ENCODE measurements at places on chromosomes 6 and 20.
A peak's percentile ranks its signal among the peaks of the same experiment; 100 is the strongest.

DNA sequence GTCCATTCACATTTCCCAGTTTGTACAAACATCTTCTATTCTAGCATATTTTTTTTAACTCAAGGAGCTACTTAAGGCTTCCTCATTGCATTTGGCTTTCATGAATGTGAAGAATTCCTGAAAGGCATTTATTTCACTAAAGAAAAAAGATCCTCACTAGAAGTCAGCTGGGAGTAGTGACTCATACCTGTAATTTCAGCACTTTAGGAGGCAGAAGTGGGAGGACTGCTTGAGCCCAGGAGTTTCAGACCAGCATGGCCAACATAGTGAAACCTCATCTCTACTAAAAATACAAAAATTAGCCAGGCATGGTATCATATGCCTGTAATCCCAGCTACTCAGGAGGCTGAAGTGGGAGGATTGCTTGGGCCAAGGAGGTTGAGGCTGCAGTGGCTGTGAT is 30.9 kb upstream of the XRN2 start:
- no peak for DNase-seq

DNA sequence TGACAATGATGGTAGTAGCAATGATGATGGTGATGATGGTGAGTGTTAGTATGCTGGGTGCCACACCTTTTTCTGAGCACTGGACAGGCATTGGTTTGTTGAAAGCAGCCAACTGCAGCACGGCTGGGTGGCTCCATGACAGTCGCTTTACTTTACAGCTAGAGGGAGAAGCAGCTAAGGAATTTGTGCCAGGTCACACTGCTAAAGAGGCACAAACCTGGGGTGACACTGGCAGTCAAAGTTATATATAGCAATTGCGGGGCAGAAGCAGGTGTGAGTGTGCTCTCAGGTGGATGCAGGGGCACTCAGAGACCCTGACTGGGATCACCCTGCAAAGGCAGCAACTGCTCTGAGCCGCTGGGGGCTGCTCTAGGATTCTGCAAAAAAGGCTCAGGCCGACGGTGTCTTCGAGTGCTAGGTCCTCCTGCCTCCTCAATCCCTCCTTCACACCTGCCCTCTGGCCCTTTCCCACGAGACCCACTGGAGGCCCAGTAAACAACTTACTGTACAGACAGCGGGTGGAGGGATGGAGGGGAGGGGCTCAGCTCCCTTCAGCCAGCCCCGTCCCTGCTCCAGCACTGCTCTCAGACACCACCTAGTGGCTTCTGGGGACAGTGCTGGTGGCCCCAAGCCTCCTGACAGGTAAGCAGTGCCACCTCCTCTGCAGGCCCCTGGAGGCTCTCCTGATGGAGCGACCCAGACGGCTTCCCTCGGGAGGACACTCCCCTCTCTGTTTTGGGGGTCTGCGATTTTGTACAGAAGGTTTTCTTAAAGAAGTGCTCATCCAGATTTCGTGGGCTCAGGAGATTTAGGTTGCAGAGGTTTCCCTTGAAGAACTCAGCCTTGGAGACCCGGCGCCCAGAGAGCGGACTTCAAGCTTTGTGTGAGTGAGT is 4.4 kb upstream of the RPS21 start:
- peak; percentile 41 for DNase-seq

DNA sequence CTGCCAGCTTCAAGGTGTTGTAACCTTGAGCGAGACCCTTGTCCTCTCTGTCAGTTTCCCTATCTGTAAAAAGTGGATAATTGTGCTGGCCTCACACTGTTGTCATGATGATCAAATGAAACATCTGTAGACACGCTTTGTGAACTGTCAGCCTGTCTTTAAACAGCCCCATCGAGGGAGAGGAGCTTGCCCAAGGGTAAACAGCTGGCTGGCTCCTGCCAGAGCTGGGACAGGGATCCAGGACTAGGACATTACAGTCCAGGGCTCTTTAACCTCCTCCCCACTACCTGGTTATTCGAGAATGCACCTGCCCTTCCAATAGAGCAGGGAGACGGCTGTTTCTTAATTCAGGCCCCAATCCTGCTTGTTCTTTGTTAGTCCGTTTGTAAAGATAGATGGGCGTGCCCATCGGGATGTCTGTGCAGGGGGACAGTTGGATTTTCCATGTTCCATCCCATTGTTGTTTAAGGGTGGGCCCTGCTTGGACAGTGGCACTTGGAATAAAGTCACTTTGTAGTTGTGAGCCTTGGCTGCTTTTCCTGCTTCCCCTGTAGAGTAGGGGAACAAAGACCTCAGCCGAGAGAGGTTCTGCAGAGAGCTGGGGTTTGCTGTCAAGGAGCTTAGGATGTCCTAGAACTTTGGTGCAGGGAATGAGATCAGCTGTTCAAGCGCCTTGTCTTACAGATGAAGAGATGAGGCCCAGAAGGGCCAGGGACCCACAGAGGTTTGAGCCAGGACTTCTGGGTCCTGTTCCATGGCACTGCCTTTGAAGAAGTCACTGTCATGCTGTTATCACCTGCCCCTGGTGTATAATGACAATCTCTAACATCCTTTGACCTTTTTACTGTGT is 77.9 kb upstream of the MYL9 start:
- no peak for DNase-seq

DNA sequence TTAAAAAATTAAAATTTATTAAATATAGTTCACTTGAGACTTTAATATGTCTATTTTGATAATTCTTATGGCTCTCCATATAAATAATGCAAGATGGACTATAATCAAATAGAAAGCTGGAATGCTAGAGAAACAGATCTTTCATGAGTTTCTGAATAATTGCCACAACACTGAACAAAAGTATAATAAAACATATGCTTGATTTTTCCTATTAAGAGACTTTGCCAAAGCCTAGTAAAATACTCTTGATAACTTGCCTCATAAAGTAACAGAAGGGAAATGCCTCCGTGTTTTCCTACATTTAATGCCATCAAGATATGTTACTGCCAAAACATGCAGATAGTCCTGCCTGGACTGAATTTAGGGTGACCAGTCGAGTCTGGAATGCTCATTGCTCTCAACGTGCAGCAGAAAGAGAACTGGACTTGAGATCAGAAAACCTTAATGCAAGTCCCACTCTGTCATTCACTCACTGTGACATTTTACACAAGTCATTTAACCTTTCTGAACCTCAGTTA is 153.2 kb downstream of the AIG1 start:
- DNase-seq: no peak

GRCh38 chr6:14984519-14984853 is 261.4 kb upstream of the JARID2 start:
- DNase-seq: no peak

DNA sequence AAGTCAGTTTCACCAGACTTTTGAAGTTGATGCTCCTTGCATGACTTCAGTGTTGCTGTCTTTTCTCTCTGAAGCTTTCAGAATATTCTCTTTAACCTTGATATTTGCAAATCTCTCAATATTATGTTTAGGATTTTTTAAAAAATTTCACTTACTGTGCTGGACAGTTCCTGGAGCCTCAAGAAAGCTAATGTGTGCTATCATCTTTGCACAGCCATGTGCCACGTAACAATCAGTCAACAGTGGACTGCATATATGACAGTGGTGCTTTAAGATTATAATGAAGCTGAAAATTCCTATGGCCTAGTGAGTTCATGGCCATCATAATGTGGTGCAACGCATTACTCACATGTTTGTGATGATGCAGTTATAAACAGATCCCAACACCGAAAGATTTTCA is 59.1 kb upstream of the OGFRL1 start:
- no peak for DNase-seq

GRCh38 chr20:37236462-37236861 is 25.2 kb downstream of the GHRH start:
- DNase-seq: no peak

DNA sequence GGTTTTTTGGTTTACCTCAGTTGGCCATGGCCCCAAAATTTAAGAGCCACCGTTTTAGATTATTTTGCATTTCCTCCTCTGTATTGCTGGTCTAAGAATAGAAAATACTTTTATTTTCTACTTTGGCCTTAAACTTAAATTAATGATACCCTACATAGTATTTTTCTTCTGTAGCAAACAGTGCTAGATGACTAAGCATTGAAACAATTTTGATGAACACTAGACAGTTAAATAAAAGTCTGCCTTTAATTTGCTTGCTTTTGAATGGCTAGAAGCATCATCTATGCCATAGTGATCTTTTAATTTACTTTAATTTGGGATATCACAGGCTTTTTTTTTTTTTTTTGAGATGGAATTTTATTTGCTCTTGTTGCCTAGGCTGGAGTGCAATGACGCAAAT is 106.4 kb downstream of the CD109 start:
- no peak for DNase-seq

- no peak for DNase-seq
Measured at GRCh38 chr6:15297895-15298590, 52.2 kb downstream of the JARID2 start.

GRCh38 chr6:31701666-31702404 is 1.3 kb downstream of the ABHD16A start:
- DNase-seq: no peak

DNA sequence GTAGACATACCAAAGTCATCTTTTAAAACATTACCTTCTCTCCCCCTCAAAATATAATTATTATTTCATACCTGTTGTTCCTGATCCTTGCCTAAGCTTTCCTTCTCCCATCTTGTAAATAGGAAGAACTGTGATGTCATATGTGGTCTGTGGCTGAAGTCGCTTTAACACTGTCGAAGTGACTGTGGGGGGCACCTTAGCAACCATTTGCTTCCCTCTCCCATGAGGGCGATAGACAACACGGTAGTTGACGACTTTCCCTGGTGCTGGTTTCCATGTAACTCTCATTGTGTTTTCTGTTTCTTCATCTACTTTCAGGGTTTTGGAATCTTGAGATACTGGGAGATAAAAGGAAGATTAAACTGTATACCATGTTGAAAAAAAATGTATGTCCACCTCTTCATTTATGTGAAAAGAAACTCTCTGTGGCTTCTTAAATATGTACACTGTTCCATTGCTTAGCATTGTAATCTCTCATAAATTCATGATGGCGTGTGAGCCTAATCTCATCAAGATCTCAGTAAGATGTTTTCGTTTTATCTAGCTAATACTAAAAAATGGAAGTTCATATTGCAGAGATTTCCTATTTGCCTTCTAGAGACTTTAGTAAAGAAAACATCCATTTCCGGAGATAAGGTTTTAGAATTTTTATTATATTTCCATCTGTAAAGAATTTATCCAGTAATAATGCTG is 49.5 kb downstream of the COL12A1 start:
- DNase-seq: no peak

DNA sequence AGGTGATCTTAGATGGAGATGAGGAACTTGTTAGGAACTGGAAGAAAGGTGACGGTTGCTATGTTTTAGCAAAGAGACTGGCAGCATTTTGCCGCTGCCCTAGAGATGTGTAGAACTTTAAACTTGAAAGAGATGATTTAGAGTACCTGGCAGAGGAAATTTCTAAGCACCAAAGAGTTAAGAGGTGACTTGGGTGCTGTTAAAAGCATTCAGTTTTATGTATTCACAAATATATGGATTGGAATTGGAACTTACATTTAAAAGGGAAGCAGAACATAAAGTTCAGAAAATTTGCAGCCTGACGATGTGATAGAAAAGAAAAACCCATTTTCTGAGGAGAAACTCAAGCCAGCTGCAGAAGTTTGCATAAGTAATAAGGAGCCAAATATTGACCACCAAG is 176.3 kb downstream of the MOXD1 start:
- DNase-seq: no peak

GRCh38 chr6:125985979-125986300 is 400 bp upstream of the TRMT11 start:
- no peak for DNase-seq

GRCh38 chr6:105573556-105573955 is 170.7 kb upstream of the PREP start:
- DNase-seq: no peak

DNA sequence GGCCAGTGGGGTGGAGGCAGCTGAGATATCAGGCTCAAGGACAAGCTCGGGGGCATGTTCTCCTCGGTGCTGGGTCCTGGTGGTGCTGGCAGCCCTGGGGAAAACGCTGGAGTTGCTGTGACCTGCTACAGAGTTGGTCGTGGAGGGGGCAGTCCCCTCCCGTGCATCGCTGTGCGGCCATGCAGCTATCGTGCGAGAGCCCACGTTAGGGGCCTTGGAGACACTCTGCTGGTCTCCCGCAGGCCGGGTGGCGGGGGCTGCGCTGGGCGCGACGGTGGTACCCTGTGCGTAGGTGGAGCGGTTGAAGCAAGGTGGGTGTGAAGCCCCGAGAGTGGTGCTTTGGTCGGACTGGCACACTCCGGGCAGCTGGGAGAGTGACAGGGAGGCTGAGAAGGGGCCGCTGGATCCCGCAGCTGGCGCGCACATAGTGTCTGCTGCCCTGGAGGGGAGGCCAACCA is 12.0 kb downstream of the LRRN4 start:
- no peak for DNase-seq

DNA sequence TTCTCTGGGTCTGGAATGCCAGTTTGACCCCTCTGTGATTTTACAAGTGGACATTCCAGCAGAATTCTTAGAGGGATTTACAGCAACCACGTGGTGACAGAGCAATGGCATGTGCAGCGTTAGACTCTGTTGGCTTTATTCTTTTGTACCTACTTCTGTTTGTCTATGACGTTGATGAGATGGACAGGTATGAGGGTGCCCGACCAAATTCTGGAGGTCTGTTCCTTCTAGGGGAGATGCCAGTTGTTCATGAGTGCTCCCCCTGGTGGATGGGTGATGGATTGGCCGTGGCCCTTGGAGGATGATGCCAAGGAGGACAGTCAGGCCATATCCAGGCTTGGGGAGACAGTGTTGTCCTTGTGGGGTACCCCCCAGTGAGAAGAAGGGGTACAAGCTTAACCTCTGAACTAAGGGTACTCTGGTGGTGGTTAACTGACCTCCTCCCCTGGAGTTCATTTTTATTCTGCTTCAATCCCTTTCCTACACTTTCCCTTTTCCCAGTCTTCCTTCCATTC is 198.6 kb downstream of the DTNBP1 start:
- no peak for DNase-seq

DNA sequence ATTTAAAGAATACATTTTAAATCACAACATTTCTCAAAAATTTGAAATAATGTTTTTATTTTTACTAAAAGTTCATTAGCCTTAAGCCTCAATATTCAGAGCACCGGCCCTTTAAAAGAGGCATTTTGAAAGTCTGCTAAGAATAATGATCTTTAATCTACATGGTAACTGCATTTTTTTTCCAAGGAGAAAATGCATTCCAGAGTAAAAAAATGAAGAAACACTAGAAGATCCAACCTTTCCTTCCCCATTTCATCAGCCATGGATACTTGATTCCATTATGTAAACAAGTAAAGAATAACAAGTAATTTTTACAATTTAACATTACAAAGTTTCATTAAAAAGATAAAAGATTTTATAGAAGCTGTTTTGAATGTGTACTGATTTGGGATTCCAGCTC is 21.8 kb downstream of the LCA5 start:
- DNase-seq: no peak

DNA sequence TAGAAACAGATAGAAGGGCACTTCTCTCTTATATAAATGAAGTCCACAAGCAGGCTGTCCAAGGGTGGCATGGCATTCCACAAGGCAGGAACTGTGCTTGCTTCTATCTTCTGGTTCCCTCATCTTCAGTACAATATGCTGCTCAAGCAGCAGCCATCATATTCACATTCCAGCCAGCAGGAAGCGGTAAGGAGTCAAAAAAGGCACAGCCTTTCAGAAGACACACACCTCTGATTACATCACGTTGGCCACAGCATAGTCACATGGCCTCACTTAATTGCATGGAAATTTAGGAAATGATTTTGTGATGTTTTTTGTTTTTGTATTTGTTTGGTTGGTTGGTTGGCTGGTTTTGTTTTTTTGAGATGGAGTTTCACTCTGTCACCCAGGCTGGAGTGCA is 19.0 kb downstream of the REM1 start:
- no peak for DNase-seq

GRCh38 chr20:41200446-41201202 is 63.3 kb downstream of the PLCG1 start:
- DNase-seq: no peak

GRCh38 chr6:157019733-157020132 is 242.6 kb downstream of the ARID1B start:
- DNase-seq: no peak

Measured in NCI-H1417 treated with DMSO at 0.1 percent for 48 hours (cell line).